HCT116 (cell line): ENCODE measurements at places on chromosomes 13 and 19. TPM values are rescaled to one million over a fixed set of nuclear protein-coding genes. Genes with fewer than 3 reads are reported as not detected.

DNA sequence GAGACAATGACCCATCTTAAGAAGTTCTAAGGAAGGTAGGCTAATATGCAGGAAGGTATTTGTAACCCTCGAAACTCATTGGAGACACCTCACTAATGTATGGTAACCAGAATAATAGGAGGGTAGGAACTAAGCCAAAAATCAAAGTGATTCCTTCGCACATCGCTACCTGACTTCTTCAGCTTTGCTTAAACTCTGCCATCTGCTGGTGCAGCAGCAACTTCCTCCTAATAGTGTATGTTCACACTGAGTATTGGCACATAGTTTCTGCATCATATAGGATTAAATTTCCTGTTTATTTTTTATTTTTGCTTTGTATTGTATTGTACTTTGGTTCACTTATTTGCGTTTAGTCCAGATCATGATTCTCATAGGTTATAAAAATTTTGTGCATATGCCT lies 676.2 kb downstream of the GPC5 start:
- H3K27me3 ChIP-seq: no peaks in the 10 kb centered on the region
- no peaks in the 10 kb centered on the region for H3K4me1 ChIP-seq
- no peak for DNase-seq
- H3K4me3 ChIP-seq: no peak overlapping the region

GRCh38 chr13:108276060-108276459 lies 6.5 kb downstream of the TNFSF13B start:
- no peaks in the 10 kb centered on the region for H3K4me1 ChIP-seq
- H3K36me3 ChIP-seq: no peaks in the 10 kb centered on the region
- DNase-seq: no peak
- H3K27ac ChIP-seq: no peak overlapping the region
- H3K27me3 ChIP-seq: no peaks in the 10 kb centered on the region; the same call in 1 of the 2 replicates

DNA sequence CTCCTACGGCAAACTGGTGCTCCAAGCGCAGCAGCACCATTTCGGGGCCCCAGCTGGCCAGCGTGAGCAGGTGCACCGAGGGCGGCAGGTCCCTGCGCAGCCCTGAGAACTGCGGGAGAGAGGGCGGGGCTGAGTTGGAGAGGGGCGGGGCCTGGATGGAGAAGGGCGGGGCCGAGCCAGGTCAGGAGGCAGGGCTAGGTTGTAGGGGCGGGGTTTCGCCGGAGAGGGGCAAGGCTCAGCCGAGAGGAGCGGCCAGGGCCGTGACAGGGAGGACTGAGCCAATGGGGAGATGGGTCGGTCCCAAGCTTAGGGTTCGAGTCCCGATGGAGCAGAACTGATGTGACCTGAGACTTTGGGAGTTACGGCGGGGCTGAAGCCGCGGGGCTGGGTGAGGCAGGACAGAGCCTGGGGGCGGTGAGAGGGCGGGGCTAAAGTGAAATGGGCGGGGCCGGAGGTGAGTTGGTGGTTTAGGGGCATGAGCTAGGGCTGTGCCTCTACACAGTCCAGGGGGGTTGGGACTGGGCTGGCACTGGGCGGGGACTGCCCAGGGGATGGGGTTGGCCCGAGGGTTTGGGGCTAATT lies 19.0 kb downstream of the MAN2B1 start:
- no peaks in the 10 kb centered on the region for H3K27me3 ChIP-seq
- no peak overlapping the region for H3K27ac ChIP-seq
- no peak overlapping the region for H3K4me3 ChIP-seq
- no peaks in the 10 kb centered on the region for H3K4me1 ChIP-seq
- DNase-seq: no peak

DNA sequence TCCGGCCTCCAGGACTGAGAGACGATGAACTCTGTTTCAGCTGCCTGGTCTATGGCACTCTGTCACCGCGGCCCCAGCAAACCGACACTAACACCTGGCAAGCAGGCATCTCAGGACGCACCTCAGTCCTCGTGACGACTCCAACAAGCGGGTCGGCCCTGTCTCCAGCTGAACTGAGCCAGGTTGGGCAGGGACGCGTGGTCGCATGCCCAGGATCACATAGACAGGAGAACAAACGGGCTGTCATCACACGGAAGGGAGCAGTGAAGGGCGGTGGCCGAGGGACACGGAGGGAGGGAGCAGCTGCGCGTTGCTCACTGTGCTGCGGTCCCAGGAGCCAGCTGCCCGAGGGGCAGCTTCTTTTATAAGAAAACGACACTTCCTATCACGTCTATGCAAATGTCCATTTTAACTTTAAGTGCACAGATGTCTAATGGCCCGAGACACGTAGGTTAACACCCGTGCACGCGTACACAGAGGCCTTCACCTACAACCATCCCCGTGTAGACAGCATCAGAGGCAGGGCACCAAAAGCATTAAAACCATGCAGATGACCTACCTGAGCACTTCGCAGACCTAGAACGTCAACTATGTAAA lies 8.9 kb downstream of the SGTA start:
- H3K36me3 ChIP-seq: peaks cover 5% of the 10 kb centered on the region; the same call in 1 of the 2 replicates
- H3K4me3 ChIP-seq: no peak overlapping the region
- H3K27ac ChIP-seq: no peak overlapping the region
- no peaks in the 10 kb centered on the region for H3K4me1 ChIP-seq

- no peak for DNase-seq
- H3K4me1 ChIP-seq: no peaks in the 10 kb centered on the region
- H3K27ac ChIP-seq: no peak overlapping the region
- no peak overlapping the region for H3K4me3 ChIP-seq
These were observed 105.3 kb downstream of the STARD13 start for GRCh38 chr13:33180122-33180804.

DNA sequence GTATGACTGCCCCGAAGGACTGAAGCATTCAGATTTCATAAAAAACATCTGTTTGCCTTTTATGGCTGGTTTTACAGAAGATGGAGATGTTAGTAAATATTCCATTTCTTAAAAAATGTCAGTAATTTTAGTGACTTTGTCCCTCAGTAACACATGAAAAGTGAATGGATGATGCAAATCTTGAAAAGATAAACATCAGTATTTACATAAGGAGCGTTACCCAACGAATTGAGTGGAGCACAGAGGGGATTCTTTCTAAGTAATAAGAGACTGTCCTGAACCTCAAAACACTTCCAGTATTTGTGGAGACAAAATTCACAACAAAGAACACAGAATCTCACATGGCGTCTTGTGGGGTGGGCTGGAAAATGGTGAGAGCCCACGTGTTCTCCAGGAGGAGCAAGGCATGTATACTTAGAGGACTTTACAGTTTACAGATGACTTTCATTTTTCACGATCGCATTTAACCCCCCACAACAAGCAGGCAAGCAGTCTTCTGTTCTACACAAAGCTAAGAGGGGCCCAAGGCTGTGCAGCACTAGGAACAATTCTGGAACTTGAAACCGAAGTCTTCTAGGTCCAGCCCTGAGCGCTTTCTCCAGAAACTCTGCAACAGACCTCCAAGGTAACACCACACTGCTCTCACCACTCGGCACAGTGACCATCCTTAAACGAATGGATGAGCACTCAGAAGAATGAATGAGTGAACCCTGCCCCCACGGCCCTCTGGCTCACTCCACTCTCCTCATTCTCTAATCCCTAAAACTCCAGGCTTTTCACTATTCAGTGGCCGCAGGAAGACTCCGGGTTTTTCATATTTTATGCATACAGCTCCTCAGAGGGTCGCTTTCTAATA lies 709.8 kb downstream of the UQCRFS1 start:
- no peaks in the 10 kb centered on the region for H3K36me3 ChIP-seq
- no peak for DNase-seq
- no peak overlapping the region for H3K4me3 ChIP-seq
- no peak overlapping the region for H3K27ac ChIP-seq
- no peaks in the 10 kb centered on the region for H3K4me1 ChIP-seq

GRCh38 chr13:45368571-45368970 lies 27.6 kb upstream of the TPT1 start:
- no peaks in the 10 kb centered on the region for H3K36me3 ChIP-seq
- H3K4me3 ChIP-seq: no peak overlapping the region
- H3K4me1 ChIP-seq: peaks cover 16% of the 10 kb centered on the region
- no peak for DNase-seq
- H3K27me3 ChIP-seq: no peaks in the 10 kb centered on the region

DNA sequence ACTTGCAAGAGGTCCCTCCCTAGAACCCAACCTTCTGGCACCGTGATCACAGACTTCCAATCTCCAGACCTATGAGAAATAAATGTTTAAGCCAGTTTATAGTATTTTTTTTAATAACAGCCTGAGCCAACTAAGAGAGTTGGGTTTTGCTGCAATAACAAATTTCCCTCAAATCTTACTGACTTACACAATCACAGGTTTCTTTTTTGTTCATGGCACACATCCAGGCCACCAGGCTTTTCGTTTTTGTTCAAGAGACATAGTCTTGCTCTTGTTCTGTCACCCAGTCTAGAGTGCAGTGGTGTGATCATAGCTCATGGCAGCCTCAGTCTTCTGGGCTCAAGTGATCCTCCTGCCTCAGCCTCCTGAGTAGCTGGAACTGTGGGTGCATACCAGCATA lies 2.0 kb upstream of the SELENOV start:
- no peak overlapping the region for H3K27ac ChIP-seq
- H3K4me3 ChIP-seq: no peak overlapping the region
- no peaks in the 10 kb centered on the region for H3K36me3 ChIP-seq
- no peaks in the 10 kb centered on the region for H3K27me3 ChIP-seq
- no peak for DNase-seq

DNA sequence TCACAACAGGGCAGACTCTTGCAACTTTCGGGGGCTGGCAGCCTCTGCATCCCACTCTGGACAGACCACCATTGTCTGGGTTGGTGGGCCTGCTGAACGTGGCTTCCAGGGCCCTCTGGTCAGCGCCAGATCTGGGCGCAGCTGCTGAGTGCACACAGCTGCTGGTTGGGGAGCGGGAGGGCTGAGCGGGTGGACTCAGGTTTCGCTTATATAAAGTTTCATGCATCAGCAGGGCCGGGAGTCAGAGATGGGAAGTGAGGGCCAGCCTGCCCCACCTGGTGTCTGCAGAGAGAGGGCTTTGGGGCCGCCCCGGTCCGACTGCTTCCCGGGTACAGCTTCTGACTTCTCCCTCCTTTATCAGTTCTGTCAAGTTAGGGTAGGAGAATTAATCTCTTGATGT lies 6.9 kb downstream of the ARHGEF7 start:
- no peak for DNase-seq
- H3K4me1 ChIP-seq: no peaks in the 10 kb centered on the region
- H3K27me3 ChIP-seq: no peaks in the 10 kb centered on the region

DNA sequence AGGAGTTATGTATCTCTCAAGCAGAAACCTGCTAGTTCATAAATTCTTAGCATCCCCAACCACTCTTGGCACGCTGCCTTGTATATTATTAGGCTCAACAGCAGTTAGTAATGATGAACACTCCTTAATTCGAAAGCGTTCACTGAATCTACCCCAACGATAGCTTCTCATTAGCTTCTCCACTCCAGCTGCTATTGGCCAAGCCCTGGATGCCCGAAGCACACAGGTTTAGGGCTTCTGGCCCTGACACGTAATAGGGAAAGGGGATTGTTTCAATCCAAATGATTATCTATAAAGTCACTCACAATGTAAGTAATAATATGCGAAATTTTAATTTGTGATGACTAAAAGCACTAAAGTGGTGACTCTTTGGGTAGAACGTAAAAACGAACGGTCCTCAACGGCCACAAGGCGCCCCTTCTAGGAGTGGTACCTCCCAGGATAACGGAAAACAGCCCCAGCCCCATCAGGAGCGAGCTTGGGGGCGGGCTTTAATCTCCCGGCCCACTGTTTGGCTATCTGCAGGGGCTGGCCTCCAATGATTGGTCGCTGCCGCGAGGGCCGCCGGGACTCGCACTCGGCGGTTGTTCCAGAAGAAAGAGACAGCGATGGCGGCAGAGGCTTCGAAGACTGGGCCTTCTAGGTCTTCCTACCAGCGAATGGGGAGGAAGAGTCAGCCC lies at the start of gene RNF17:
RNF17 (plus strand) TSS at position 574 of the 680 bp plus-strand sequence; CDS start at position 609, 35 bp downstream.
- no peak within 1 kb of the TSS for H3K27ac ChIP-seq
- no peak within 1 kb of the TSS for H3K4me3 ChIP-seq
- H3K36me3 ChIP-seq: no peaks in the 10 kb centered on the region
- no peaks in the 10 kb centered on the region for H3K27me3 ChIP-seq

- no peak overlapping the region for H3K27ac ChIP-seq
- H3K36me3 ChIP-seq: no peaks in the 10 kb centered on the region
- no peak overlapping the region for H3K4me3 ChIP-seq
- H3K4me1 ChIP-seq: no peaks in the 10 kb centered on the region
- no peak for DNase-seq
These were observed 483.6 kb downstream of the PCDH20 start for GRCh38 chr13:60931858-60932546.

The GPR183 gene
- total RNA-seq: 0.30 TPM

The ZNF563 gene
- not detected for total RNA-seq

The RPL18 gene
- total RNA-seq: 2,006 TPM

The DENND1C gene
- 0.54 TPM for total RNA-seq

The ZNF773 gene
- 0.42 TPM for total RNA-seq

The RFPL4AL1 gene
- total RNA-seq: not detected

The KCNJ14 gene
- 2.5 TPM for total RNA-seq

The FFAR3 gene
- not detected for total RNA-seq
